AG09309 (cell line): ENCODE measurements at places on chromosomes 16 and 17.

GRCh38 chr17:7405350-7406234 lies 1.7 kb upstream of the TMEM256 start:
- DNase-seq: no peak

GRCh38 chr16:87240211-87241136 lies 76.7 kb downstream of the C16orf95 start:
- peak; percentile 46 for DNase-seq

GRCh38 chr17:1344521-1344920 lies 55.5 kb downstream of the YWHAE start:
- DNase-seq: no peak

DNA sequence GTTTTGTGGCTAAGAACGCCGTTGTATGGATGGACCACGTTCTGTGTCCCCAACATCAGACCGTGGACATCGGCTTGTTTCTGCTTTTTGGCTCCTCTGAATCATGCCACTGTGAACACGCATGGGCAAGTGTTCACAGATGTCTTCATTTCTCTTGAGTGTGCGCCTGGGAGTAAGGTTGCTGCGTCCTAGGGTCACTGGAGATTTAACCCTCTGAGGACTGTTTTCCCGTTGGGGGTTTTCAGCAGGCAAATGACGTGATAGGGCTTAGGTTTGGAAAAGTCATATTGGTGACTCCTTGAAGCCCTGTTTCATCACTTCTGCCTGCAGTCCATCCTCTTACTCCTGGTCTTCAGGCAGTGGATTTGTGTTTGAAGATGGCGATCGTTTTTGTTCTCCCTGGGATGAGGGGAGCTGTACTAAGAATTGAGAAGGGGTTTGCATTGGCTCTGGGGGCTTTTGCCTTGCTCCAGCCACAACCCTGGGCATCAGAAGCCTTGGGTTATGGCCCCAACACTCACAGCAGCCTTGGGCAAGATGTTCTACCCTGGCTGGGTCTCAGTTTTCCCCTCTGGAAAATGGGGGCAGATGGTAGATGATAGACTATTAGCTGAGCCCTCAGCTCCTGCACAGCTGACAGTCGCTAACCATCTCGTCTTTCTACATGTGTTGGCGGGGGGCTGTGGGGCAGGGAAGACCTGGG lies 67.2 kb upstream of the CIBAR2 start:
- no peak for DNase-seq

DNA sequence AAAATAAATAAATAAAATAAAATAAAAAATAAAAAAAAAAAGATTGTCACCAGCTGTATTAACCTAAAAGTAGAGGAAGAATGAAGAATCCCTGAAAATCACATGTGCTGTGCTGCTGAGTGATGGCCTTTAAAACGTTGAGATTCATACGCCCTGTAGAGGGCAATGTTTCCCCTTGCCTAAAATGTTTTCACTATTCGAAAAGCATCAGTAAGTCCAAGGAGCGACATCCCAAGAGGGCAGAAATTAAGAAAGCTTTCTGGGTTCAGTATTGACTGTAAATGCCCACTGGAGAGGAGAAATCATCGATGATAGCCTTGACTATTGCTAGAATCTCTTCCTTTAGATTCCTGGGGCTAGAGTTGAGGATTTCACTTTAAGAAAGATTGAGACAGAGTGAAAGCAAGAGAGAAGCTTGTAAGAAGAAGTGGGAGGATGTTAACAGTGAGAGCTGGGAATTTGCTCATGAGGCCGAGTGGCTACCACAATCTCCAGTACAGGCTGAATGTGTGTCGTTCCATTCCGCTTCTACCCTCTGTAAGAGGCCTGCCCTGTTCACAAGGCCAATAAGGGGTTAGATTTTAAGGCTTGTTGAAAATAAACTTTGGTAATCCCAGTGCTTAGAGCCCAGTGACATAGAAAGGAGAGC lies 170.8 kb upstream of the FAM20A start:
- no peak for DNase-seq

GRCh38 chr17:64200080-64201032 lies 62.7 kb downstream of the TEX2 start:
- DNase-seq: no peak

- no peak for DNase-seq
Measured at GRCh38 chr16:1689853-1690252, 11.8 kb downstream of the JPT2 start.

DNA sequence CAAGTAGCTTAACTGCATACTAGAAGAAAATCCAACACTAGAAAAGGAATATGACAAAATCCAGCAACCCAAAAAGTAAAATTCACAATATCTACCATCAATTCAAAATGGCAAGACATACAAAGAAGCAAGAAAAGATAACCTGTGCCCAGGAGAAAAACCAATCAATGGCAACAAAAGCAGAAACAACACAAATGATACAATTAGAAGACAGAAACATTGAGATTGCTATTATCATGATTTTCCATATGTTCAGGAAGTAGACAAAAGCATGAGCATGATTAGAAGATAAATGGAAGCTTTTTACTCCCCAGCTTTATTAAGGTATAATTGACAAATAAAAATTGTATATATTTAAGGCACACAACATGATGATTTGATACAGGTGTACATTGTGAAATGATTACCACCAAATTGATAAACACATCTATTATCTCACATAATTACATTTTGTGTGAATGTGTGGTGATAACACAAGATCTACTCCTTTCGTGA lies 117.3 kb downstream of the CA10 start:
- DNase-seq: no peak

DNA sequence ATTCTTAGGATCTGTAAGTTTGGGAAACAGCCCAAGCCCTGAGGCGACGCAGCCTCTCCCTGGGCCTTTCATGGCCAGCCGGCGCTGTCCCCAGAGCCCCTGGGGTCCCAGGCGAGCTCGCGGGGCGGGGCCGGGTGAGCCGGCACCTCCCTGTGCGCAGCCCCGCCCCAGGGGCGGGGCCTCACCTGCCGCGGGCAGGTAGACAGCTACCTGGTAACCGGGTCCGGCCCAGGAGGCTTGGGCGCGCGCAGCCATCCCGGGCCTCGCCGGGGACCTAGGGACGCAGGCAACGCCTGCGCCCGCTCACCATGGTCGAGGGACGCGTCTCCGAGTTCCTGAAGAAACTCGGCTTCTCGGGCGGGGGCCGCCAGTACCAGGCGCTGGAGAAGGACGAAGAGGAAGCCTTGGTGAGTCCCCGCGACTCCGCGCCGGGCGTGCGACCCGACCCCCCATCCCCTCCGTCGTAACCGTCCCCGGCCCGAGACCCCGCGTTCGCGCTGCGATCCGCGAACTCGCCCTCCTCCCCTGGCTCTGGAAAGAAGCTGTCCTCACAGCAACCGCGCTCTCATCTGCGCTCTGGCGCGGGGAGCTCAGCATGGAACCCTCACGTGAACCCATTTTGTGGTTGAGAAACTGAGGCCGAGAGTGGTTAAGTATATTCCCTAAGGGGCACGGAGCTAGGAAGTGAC lies at the start of gene ATP2C2:
Gene ATP2C2, plus strand, starts transcription at position 231 of the 689 bp plus-strand sequence. Its CDS starts 78 bp downstream, at position 309.
- no peak for DNase-seq

GRCh38 chr16:60225541-60225940 lies 1491.4 kb upstream of the GOT2 start:
- no peak for DNase-seq

DNA sequence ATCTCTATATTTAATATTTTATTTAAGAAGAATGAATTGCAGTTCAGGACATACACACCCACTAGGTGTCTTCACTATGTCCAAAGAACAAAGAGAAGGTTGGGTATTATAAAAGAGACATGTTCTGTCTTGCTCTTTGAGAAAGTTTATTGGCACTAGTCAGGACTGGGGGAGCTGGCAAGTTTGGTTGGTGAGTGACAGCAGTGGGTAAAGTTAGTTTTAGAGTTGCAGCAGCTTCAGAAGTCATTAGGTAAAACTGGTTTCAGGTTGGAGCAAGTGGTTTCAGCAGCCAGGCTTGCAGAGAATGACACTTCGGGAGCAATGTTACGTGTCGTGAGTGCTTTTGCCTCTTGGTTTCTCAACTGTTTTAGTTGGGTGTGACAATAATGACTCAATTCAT lies 142.2 kb upstream of the HS3ST3A1 start:
- DNase-seq: no peak

GRCh38 chr17:58204796-58205195 lies 12.3 kb downstream of the EPX start:
- no peak for DNase-seq

GRCh38 chr17:9522074-9522473 lies 53.5 kb downstream of the STX8 start:
- no peak for DNase-seq

DNA sequence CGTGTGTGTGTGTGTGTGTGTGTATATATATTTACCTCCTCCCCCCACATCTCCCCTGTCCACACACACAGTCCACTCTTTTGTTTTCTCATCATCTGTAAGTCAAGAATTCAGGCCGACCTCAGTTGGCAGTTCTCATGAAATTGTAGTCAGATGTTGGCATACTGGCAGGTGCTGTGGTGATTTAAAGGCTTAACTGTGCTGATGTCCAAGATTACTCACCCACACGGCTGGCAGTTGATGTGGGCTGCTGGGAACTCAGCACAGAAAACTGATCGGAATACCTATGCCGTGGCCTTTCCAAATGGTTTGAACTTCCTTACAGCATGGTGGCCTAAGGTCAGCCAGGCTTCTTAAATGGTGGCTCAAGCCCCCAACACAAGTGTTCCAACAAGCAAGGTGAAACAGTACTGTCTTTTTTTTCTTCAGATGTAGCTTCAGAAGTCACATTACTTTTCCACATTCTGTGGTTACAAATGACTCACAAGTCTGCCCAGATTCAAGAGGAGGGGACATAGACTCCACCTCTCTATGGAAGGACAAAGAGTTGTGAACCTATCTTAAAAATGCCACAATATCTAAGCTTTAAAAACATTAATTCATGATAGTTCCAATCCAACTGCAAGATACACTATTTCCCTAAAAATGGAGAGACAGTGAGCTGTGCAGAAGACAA lies 198.5 kb upstream of the HS3ST4 start:
- DNase-seq: no peak

DNA sequence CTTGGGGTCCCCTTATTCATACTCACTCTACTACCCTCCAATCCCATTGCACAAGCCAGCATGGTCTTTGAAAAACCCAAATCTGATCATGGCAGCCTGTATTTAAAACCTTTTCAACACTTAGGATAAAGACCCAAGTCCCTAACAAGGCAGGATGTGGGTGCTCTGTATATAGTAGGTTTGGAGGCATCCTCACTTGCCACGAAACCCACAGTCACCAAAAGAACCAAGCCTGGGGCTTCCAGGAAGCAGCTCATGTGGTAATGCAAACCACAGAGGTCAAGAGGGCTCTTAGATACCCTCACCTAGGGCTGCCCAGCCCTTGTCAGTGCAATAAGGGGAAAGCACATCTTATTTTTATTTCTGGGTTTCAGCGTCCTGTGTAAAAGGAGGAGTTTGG lies 218.6 kb upstream of the ASIC2 start:
- DNase-seq: no peak

DNA sequence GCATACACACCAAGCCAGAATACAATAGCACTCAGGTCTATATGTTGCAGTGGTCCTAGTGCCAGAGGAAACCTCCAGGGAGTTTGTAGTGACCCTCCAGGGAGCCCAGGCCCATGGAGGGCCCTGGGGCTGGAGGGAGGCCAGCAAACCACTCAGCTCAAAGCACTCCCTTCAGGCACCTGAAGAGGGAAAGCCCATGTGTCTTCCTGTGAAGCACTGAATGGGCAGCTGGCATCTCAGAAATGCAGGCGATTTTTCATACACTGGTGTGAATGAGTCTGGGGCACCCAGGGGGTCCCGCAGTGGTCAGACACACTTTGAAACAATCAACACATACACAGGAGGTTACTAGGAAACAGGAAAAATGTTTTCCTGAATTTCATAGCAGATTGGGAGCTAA lies 12.8 kb downstream of the TBC1D26 start:
- DNase-seq: no peak

GRCh38 chr16:82340531-82340930 lies 170.5 kb upstream of the MPHOSPH6 start:
- no peak for DNase-seq

- no peak for DNase-seq
Measured at GRCh38 chr17:38353086-38353604, 1.5 kb downstream of the SOCS7 start.

DNA sequence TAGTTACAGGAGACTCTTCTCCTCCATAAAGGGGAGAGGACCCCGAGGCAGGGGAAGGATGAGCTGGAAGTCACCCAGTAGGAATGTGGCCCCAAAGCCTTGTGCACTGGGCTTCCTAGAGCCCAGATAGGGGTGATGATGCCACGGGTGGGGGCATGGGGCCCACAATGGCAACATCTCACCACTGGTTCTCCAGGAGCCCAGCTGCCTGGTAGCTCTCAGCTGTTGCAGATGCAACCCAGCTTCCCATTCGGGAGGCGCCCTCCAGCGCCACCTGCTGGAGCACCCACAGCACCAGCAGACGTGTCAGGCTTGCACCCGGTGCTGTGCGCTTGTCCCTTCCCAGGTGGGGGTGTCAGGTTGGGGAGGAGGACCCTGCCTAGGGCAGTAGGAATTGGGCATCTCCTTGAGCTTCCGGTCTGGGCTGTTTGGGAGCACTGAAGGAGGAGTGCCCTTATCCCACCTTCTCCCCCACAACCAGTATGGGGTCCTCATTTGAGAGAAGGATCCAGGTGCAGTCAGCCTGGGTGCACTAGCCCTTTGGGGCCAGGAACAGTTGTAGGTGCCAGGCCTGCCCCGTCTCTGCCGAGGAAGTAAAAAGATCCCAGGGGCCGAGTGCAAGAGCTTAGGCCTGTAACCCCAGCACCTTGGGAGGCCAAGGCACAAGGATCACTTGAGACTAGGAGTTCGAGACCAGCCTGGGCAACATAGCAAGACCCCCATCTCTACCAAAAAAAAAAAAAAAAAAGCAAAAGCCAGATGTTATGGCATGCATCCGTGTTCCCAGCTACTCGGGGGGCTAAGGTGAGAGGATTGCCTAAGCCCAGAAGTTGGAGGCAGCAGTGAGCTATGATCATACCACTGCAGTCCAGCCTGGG lies 14.4 kb downstream of the CDIPT start:
- DNase-seq: no peak

DNA sequence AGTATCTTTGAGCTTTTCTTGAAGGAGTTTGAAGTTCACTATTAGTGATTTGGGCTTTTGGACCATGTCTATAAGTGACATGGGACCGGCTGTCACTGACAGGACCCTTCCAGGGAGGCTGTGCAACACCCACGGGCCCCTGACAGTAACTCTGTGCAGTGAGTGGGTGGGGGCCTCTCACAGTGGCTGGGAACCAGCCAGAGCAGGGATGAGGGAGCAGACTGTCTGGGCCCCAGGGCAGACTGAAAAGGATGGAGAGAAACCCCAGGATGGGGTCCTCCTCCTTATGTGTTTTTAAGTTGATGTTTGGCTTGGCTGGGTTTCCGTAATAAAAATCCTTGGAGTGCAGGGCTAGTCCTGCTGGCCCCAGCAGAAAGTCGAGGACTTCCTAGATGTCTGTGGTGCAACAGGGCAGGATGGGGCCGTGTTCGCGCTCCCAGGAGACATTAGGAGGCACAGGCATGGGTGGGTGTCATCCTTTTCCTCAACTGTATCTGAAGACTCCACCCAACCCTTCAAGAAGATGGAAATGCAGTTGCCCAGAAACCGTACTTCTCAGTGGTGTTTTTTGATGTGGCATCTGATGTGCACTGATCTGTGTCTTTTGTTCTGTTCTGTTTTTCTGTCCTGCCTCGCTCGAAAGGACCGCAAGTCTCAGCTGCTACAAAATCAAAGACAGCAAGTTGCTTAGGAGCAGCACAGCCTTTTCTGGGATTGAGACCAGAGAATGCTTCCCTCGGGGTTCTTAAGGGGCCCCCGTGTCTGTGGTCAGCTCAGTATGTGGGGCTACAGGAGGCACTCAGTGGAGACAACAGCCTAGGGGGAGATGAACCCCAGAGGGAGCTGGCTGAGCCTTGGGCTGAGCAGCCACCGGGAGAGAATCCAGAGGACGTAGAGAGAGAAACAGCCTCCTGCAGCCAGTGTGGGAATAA lies 24.2 kb downstream of the PLD6 start:
- no peak for DNase-seq
